ENCODE measurements at places on chromosomes 12 and 14.
A peak's percentile ranks its signal among the peaks of the same experiment; 100 is the strongest.

DNA sequence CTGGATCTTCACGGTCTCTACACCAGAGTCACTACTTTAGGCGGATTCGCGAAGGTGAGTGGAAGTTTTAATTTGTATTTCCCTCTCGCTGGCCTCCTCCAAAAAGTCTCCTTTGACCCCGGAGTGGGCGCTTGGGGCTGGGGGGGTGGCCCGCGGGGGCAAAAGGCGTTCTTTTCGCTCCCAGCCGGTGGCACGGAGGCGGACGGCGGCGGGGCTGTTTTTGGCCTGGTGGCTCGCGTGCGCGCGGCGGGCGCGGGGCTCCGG is 510 bp downstream of the ARID2 start:
- DNase-seq = no peak

DNA sequence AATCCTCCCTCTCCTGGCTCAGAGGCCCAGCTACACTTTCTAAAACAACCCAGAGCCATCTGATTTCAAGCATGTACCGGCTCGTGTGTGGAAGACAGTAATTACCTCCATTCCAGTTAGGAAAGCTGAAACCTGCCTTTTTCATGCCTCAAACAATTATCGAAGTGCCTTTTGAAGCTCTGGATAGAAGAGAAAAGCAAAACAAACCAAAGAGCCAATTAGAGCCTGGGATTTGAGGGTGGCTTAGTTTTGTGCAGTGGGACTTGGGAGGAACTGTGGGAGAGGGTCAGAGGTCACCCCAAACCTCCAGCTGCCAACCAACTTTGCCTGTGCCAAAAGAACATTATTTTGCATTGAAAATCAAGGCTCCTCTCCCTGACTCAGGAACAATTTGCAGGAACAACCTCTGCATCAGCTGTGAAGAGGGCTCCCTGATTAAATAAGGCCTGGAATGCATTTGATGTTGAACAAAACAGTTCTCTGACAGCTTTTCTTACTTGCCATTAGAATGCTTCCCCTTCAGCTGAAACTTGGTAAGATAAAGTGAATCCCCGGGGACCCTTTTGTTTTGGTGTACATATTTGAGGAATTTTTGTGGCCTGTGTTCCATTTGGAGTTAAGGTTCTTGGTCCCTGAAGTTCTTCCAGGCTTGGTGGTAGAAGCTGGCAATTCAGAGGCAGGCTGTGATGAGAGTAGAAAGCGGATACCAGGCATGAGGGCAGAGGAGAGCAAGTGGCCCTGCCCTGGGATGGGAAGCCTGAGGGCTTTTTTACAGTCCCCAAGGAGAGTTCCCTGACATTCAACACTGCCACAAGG is 270.1 kb downstream of the ZFP36L1 start:
- DNase-seq = no peak

DNA sequence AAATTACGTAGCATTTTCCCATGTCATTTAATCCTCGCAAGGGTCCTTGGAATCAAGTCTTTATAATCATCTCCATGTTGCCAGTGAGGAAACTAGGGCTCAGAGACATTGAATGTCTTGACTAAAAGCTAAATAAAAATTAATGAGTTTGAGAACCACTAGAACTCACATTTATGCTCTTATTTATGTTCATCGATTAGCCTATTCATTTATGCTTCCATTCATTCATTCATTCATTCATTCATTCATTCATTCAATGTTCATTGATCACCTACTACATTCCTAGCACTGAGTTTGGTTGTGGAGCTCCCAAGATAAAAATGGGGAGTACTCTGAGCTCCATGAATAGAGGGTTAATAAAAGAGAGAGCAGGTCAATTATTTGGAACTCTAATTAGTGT is 59.7 kb downstream of the KCNA1 start:
- DNase-seq = no peak

GRCh38 chr12:91185421-91185820 is 2.8 kb upstream of the DCN start:
- DNase-seq = no peak

- no peak for DNase-seq
These were observed 162.1 kb downstream of the NAV3 start for GRCh38 chr12:77992760-77993159.

DNA sequence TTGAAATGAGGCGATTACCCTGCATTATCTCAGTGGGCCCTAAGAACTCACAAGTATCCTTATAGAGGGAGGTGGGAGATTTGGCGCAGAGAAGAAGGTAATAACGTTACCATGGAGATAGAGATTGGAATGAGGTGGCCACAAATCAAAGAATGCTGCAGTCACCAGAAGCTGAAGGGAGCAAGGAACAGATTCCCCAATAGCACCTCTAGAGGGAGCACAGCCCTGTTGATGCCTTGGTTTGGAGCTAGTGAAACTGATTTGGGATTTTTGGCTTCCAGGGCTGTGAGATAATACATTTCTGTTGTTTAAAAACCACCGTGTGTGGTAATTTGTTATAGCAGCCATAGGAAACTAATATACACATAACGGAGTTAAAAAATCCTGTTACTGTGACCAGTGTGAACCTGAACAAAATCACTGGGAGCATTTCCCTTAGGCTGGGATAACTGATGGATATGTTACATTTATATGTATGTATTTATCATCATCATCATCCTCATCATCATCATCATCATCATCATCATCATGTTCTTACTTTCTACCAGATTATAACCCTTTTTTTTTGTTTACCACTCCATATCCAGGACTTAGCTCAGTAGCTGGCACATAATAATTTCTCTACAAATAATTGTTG is 100.3 kb downstream of the LIN7A start:
- DNase-seq = peak; percentile 48

DNA sequence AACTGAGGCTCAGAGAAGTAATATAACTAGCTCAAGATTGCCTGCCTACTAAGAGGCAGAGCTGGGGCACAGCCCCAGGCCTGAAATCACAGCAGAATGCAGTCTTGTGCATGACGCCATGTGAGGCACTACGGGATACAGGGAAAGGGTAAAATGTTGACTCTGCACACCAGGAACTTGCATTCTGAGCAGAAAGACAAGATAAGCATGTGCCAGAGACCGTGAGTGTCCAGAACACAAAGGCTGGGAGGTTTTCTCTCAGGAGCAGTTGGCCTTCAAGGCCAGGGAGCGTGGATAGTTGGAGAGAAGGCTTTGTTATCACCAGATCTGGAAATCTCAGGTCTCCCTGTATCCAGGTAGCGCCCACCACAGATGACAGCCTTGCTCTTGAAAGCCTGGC is 23.2 kb upstream of the MLEC start:
- no peak for DNase-seq

DNA sequence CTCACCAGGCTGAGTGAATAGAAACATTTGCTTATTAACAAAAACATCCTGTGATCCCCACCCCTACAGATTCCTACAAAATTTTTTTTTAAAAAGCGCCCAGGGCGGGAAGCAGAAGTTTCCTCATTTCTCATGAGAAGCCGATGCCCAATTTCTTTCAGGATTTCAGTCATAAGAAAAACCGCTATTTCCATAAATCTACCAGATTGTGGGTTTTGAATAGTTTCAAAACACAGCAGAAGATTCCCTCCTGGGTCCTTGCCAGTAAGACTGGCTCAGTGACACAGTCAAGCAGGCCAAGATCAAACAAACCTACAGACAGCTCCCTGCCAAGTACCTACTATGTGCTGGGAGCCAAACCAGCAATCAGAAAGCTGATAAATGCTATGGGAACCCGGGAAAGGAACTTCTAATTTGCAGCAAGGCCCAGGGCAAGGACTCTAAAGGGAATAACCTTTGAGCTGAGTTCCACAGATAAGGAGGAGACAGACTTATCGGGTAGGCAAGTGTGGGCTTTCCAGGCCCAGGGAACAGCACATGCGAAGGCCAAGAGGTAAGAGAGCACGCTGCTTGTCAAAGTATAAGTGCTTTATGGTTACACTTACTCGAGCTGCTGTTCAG is 68.7 kb downstream of the CCDC88C start:
- no peak for DNase-seq

DNA sequence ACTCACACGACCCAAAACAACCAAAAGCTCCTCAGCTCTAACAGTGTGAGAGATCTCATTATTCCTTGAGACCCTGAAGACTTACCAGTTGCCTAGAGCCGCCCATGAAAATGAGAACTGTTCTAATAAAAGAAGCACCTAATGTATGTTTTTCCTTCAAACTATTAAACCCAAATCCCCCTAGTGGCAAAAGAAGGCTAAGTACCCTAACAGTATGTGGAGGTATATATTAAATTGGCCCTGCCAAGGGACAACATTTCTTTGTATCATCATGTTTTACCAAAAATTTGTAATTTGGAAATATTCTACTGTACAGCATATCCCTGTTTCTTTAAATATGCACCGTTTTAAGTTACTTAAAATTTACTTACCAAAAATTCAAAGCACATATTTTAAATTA is 38.0 kb upstream of the PPFIA2 start:
- DNase-seq = peak; percentile 30

DNA sequence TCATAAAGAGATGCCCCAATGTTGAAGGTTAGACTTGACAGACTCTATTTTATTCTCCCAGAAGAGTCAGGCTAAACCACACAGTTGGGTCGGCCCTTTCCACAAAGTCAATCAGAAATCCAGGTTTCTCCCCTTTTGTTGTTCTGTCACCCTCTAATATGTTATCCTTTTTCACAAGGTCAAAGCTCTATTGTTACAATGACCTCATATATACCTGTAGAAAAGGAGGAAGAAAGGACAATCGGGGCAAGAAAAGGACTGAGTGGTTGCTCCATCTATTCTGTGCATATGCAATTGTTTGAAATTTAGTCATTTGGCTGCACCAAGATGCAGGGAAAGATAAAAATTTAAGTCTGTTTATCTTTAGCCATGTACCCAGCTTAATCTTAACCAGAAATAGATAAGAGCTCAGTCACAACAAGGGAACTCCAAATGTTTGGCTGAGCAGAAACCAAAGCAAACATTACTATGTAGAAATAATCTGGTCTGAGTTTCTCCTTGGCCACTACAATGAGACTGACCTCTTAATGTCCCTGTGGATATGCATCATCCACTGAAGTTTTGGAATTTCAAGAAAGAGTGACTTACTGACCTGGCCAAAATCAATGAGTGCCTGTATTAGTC is 503.7 kb downstream of the GALC start:
- no peak for DNase-seq

DNA sequence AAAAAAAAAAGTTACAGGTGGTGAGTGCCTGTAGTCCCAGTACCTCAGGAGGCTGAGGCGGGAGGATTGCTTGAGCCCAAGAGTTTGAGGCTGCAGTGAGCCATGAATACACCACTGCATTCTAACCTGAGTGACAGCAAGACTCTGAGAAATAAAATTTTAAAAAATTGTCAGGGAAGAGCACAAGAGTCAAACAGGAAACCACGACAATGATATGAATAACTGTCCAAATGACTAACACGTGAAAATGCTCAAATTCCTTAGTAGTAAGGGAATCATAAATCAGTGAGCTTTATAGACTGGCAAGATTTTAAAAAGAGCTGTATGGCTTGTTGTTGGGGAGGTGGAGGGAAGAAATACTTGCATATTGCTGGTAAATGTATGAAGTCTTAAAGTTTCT is 12.9 kb upstream of the ASPG start:
- DNase-seq = no peak

- peak; percentile 24 for DNase-seq
These were observed 41.3 kb upstream of the HIF1A start for GRCh38 chr14:61654026-61654425.

DNA sequence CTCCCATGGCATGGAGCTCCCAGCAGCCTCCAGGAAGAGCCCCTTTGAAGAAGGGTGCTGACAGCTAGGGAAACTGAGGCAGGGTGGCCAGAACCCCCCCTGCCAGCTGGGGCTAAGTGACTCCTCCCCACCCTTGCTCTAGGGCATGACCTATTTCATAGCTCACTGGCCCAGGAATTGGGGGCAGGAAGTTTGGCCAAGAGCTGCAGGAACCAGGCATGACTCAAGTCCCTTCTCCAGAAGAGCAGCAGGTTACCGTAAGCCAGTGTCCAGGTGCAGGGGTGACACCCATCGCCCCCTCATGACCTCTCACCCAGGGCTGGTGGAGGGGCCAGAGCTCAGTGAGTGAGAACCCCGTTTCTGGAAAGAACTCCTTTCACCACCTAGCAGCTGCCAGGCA is 1.9 kb downstream of the RASAL1 start:
- DNase-seq = no peak

GRCh38 chr12:51759175-51759574 is 89.3 kb downstream of the FIGNL2 start:
- DNase-seq = no peak

GRCh38 chr12:45298721-45299692 is 83.1 kb downstream of the ANO6 start:
- DNase-seq = no peak

DNA sequence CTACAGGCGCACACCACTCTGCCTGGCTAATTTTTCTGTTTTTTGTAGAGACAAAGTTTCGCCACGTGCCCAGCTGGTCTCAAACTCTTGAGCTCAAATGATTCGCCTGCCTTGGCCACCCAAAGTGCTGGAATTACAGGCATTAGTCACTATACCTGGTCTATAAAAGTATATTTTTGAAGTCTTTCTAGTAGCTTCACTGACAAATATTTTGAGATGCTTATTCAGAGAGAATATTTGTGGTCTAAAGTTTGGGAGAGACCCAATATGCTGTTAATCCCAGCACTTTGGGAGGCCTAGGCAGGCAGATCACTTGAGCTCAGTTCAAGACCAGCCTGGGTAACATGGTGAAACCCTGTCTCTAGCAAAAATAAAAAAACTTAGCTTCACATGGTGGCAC is 22.0 kb upstream of the PPP1R12A start:
- DNase-seq = no peak

GRCh38 chr14:32404784-32405573 is 75.9 kb downstream of the AKAP6 start:
- DNase-seq = no peak

- DNase-seq = no peak
These were observed 74.2 kb downstream of the PAPOLA start for GRCh38 chr14:96576359-96576758.

DNA sequence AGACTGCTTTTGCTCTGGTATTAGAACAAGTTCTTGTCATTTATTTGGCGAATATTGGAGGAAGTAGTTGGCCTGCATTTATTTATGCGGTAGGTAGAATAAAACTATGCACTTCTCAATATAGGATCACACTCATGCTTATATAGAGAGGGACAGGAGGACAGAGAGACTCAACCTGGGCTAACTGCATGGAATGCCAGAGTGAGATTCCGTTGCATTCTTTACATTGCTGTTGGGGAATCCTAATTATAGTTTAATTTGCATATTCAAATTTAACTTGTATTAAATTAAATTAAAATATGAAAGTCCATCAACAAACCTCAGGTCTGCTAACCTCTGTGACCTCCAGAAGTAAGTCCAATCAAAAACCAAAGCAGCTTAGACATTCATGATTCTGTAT is 26.6 kb downstream of the OR10G3 start:
- DNase-seq = no peak

Measured in NB4 (cell line).